ENCODE measurements at places on chromosomes 1 and 21. TPM values are rescaled to one million over a fixed set of nuclear protein-coding genes. Genes with fewer than 3 reads are reported as not detected.
A peak's percentile ranks its signal among the peaks of the same experiment; 100 is the strongest.

The DCST2 gene
- total RNA-seq, result 0.36 TPM

DNA sequence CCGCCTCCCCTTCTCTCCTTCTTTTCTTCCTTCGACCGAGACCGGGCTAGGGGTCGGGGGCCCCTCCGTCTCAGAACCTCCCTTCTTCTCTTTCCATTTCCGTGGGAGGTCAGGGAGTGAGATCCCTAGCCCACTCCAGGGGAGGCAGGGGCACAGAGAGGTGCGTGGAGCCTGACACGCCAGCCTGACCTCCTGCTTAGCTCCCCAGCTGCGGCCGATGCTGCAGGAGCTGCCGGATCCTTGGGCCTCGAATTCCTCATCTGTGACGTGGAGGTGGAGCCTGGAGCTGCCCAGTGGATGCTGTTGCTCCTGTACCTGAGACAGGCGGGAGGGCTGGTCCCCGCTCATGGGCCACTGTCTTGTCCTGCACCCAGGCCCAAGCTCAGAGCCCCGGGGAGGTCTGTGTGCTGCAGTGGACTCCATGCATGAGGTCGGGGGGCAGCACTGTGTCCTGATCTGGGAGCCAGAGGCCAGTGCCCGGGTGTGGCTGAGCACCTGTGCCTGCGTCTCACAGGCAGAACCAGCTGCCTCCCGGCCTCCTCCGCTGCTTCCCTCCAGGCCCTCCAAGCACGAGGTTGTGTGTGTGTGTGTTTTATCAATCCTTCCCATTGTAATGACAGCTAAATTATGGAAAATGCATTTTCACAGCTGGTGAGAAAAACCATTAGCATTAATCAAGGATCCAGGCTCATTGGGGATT is 55.3 kb upstream of the TTC34 start:
- DNase-seq, result no peak

The PTGFR gene
- not detected for total RNA-seq

The RASAL2 gene
- total RNA-seq, result 0.61 TPM

The NPL gene
- 11.9 TPM for total RNA-seq

- DNase-seq, result peak; percentile 87
These were observed at the start of gene DEDD for GRCh38 chr1:161132410-161133219. Gene DEDD (minus strand): TSS chr1:161132667. CDS start chr1:161124462, 8,205 bp downstream.

The ETV3L gene
- total RNA-seq, result 0.96 TPM

The DENND1B gene
- 9.4 TPM for total RNA-seq

DNA sequence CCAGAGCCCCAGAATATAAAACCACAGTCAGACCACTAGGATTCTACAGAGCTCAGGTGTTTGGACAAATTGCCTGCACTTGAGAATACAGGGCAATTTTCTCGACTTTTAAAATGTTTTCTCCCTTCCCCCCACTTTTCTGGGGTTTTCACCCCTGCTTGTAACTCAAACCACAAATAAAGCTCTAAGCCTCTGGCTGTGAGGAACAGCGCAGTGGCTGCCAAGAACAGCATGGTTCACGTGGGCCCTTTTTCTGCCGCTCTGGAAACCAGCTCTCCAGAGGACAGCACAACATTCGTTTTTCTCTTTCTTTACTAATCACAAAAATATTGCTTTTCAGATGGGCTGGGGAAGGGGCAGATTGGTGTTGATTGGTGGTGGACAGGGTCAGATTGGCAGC is 102.2 kb upstream of the JUN start:
- no peak for DNase-seq

DNA sequence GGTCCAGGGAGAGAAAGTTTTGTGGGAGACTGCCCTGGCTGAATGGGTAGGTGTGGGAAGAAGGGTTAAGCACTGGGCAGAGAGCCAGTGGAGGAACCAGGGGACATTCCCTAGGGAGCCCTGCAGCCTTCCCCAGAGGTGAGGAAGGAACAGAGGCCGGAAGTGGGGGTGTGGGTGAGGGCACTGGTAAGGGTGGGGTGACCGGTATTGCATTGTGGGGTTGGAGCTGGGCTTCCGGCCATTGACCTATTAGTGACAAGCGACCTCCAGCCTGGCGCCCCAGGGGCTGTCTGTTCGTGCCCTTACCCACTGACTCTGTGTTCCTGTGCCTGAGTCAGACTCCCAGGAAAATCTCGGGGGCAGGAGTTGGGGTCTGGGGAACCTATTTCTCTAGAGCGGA is 3.5 kb upstream of the TSPAN1 start:
- no peak for DNase-seq

DNA sequence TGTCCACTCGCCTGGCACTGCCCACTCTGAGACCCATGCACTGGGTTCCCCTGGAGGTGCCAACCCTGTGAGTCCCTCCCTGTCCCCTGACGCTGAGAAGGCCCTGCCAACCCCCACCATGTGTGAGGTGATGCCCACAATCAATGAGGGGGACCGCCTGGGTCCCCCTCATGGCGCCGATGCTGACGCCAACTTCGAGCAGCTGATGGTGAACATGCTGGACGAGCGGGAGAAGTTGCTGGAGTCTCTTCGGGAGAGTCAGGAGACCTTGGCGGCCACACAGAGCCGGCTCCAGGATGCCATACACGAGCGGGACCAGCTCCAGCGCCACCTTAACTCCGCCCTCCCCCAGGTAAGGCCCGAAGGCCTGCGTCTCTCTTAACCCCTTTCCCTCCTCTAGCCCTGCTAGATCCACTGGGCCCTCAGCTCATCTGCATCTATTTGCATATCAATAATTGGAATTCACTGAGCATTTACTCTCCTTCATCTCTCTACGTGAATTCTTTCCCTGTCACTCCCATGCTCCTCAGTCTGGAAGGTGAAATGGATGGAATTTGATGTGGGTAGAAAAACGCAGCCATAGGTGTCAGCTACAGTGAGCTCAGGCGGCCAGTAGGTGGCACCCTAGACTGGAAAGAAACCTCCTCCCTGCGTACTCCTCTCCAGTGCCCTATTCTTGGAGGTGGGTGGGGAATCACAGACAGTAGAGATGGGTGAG is 12.8 kb downstream of the PPFIA4 start:
- DNase-seq, result no peak

GRCh38 chr1:15618077-15618654 is 908 bp downstream of the DDI2 start:
- peak; percentile 49 for DNase-seq
